NCI-H82 (cell line): ENCODE measurements at places on chromosomes 13 and 19.

DNA sequence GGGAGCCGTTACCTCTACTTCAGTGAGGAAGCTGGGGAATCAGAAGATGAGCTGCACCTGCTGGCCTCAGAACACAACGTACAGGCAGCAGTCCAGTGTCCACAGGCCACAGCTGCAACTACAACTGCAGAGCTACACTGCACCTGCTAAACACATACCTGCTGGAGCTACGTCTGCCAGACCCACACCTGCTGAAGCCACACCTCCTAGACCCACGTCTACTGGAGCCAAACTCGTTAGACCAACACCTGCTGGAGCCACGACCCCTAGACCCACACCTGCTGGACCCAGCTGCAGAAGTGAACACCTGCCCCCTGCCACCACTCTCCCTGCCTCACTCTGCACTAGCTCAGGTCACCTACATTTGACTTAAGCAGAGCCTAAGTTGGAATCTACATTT is 169.9 kb downstream of the USP12 start:
- DNase-seq, result no peak

DNA sequence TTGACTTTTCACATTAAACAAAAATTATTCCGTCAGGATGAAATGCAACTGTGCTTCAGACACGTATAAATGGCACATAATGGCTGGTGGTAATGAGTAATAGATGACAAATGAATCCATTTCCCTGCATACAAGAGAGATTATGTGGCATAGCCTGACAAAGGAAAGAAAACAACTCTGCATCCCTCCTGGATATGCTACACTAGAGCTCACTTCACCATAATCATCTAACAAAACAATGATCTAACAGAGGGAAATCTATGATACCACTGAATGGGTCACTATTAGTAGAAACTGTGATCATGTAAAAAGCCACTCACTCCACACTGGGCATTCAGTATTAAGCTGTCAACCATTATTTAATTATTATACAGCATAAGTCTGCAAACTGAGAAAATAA is 1498.4 kb downstream of the EFNB2 start:
- DNase-seq, result no peak

GRCh38 chr19:5397804-5398692 is 57.2 kb upstream of the ZNRF4 start:
- DNase-seq, result no peak

DNA sequence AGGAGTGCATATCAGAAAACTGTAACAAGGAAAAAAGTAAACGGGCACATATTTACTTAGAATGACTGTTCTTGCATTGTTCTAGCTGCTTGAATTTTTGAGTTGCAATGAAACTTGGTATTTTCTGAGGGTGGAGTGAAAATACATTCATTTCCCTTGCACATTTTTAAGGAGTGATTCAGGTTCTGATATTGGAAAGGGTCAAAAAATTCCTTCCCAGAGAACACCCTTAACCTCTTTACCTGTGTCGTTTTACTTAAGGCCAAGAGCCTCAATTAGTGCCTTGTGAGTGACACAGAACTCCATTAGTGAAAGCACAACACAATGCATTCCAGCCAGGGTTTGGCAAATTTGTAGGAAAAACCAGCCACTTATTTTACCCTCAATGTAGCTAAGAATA is 2.3 kb downstream of the ITGBL1 start:
- no peak for DNase-seq

GRCh38 chr19:27676334-27676733 is 1536.6 kb downstream of the UQCRFS1 start:
- DNase-seq, result no peak

GRCh38 chr13:33110713-33111413 is 94.6 kb downstream of the KL start:
- no peak for DNase-seq

- peak; percentile 67 for DNase-seq
Measured at GRCh38 chr13:79393564-79394249, 12.3 kb downstream of the RBM26 start.

DNA sequence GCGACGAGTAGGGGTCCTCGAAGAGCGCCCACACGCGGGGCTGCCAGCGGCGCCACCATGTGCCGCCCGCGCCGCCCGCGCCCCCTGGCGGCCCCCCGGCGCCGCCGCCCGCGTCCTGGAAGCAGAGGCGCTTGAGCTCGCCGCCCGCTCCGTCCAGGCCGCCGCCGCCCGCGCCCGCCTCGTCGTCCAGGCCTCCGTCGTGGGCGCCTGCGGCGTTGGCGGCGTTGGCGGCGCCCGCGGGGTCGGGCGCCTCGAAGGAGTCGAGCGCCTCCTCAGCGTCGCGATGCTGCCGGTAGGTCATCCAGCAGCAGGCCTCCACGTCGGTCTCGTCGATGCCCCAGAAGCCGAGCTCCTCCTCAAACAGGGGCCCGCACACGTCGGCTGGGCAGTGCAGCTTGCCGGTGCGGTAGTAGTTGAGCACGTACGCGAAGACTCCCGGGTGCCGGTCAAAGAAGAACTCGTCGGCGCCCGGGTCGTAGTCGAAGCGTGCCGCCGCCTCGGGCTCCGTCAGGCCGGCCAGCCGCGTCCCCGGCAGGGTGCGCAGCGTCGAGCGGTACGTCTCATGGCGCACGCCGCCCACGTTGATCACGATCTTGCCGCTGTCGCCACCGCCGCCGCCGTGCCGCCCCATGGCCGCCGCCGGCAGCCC is 829 bp downstream of the KCNC3 start:
- peak; percentile 46 for DNase-seq
